Naive thymus-derived CD4-positive, alpha-beta T cell (primary cell): ENCODE measurements at places on chromosomes 6 and 20. TPM values are rescaled to one million over a fixed set of nuclear protein-coding genes. Genes with fewer than 3 reads are reported as not detected.

DNA sequence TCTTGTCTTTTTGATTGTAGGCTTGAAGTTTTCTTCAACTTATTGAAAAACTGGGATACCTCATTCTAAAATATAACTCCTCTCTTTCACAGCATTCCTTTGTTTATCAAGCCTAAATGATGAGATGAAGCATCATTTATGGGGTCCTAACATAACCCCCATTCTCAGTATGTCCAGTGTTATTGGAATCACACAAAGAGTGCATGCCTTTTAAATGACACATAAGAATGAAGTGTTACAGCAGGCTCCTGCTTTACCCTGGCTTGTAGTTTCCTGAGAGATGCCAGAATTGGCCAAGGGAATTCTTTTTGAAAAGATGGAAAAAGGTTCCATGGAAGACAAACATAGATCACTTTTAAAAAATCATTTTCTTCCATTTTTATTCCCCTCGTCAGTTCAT, 502.4 kb downstream of the BCKDHB start:
- DNase-seq: no peak

The RAET1E gene
- total RNA-seq: not detected

The VIP gene
- not detected in 2 replicates for total RNA-seq

GRCh38 chr20:15976047-15976736, 597.1 kb downstream of the KIF16B start:
- DNase-seq: no peak

The ZSCAN12 gene
- total RNA-seq: 6.6 and 7.4 TPM in 2 replicates

- DNase-seq: no peak
Observed at GRCh38 chr6:135784507-135784906, 67.0 kb upstream of the PDE7B start.

DNA sequence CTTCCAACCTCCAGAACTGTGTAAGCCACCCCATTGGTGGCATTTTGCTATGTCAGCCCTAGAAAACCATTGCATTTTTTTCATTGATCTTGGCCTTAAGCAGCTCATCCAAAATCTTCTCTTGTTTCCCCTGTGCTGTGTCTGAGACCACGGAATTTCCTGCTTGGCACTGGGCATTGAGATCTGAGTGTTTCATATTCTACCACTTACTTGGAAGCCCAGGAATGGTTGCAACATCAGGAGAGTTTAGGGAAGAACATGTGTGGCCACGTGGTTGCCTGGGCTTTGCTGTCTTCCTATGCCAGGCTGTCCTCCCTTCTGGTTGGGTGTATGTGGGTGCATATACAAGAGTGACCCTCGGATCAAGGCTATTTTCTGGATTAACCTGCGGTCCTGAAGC, 139.3 kb upstream of the PMEPA1 start:
- DNase-seq: no peak

- peak; percentile 80 for DNase-seq
Observed at GRCh38 chr6:7140631-7141378, 33.0 kb downstream of the RREB1 start.

The CDSN gene
- total RNA-seq: not detected

- DNase-seq: no peak
Observed at GRCh38 chr6:150093397-150093796, 24.5 kb upstream of the ULBP3 start.

The CCM2L gene
- not detected for total RNA-seq

GRCh38 chr20:52410731-52411234, 219.2 kb upstream of the ZFP64 start:
- no peak for DNase-seq

- no peak for DNase-seq
Observed at GRCh38 chr6:54115966-54116365, 4.7 kb downstream of the MLIP start.

GRCh38 chr6:3221578-3221977, 5.9 kb downstream of the TUBB2B start:
- DNase-seq: no peak

The DDAH2 gene
- 5.4 TPM for total RNA-seq

The FAM83C gene
- not detected for total RNA-seq

The SIGLEC1 gene
- 2.1 TPM for total RNA-seq

The IPCEF1 gene
- total RNA-seq: 114 TPM

The MATN4 gene
- not detected for total RNA-seq

DNA sequence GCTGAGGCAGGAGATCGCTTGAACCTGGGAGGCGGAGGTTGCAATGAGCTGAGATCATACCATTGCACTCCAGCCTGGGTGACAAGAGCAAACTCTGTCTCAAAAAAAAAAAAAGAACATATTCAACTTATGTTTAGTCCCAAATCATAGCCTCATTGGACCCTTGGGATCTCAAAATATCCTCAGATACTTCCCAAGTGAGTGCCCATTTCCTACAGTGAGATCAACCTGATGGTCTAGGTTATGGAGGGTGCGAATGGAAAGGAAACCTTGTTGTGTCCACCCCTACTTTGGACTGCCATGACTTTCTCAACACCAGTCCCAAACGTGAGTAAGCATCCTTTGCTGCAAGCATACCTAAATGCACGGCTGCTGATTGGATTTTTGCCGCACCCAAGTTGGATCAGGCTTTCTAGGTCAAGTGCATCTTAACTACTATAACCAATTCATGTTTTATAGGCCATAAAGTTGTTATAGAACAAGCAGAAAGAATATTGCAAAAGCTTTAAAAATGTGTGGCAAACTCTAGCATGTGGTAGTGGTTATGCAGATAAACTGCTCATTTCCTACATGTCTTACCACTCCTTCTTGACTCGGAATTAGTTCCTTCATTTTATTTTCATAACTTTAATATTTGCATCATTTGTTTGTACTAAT, 131.2 kb downstream of the PLEKHG1 start:
- DNase-seq: no peak

- DNase-seq: no peak
Observed at GRCh38 chr6:140271759-140272377, 897.4 kb upstream of the CITED2 start.

The GMEB2 gene
- 14.8 and 17.4 TPM in 2 replicates for total RNA-seq

GRCh38 chr6:97813889-97814567, 531.0 kb upstream of the MMS22L start:
- no peak for DNase-seq

The TPX2 gene
- total RNA-seq: 84.3 and 86.5 TPM in 2 replicates

The NHLRC1 gene
- total RNA-seq: 1.1 TPM

The TCF21 gene
- not detected for total RNA-seq

DNA sequence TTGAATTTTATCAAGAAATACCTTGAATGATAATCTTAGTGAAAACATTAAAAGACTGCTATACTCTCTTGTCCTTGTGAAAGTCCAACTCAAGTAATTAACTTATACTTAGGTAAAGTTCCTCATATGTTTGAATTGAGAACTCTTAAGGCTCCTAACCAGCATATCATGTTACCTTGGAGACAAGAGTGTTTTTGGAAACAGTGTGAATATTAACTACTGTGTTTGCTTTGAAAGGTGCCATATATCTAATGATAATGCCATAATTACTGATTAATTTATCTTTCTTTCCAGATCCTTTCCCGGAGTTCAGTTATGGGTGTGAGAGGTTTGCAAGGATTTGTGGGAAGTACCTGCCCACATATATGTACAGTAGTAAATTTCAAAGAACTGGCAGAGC, 10.5 kb downstream of the FAM120B start:
- DNase-seq: no peak
